Mucosa of descending colon (tissue), 3 donors: ENCODE measurements at places on chromosomes 5 and 9.

- no peak for DNase-seq
These were observed 5.8 kb downstream of the FAM219A start for GRCh38 chr9:34452568-34452967.

DNA sequence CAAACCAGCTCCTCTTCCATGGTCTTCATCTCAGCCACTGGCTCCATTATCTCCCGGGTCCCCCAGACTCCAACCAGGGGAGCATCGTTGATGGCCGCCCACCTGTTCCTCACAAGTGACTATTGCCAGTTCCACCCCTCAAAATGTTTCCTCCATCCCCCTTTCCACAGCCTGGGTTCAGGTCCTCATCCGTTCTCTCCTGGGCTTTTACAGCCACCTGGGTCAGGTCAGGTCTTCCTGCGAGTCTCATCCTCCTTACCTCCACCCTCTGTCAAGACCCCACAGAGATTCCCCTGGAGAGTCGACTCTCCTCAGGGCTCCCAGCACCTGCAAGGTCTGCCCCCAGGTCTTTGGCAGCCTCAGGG is 133.2 kb downstream of the PAX5 start:
- DNase-seq: no peak

- no peak for DNase-seq
These were observed 165.3 kb upstream of the GAS1 start for GRCh38 chr9:87112656-87113055.

DNA sequence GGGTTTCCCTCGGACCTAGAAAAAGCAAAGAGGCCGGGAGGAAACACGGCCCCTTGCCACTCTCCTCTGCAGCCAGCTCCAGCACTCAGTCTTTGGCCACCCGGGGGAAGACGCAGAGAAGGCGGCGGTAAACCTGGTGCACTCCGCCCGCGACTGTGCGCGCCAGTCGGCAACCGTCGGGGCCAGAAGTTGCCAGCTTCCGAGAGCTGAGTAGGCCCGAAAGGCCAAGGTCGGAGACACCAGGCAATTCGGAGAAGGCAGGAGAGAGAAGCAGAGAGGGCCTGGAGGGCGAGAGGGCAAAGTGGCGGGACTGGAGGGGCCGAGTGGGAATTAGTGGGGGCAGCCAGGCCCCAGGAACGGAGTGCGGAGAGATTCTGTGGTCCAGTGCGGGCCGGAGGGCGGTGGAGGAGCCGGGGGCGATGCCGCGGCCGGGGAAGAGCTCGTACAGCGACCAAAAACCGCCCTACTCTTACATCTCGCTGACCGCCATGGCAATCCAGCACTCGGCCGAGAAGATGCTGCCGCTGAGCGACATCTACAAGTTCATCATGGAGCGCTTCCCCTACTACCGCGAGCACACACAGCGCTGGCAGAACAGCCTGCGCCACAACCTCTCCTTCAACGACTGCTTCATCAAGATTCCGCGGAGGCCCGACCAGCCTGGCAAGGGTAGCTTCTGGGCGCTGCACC is at the start of gene FOXB2:
Gene FOXB2, plus strand, starts transcription at position 420 of the 690 bp plus-strand sequence. Its CDS starts 0 bp downstream, at position 420.
- no peak for DNase-seq

- DNase-seq: no peak
These were observed 49.1 kb downstream of the SUSD1 start for GRCh38 chr9:112125951-112126388.

GRCh38 chr5:174678107-174678506 is 46.3 kb upstream of the MSX2 start:
- no peak for DNase-seq

- DNase-seq: peak; percentile 47
These were observed 182.2 kb upstream of the ISL1 start for GRCh38 chr5:51201024-51201423.

DNA sequence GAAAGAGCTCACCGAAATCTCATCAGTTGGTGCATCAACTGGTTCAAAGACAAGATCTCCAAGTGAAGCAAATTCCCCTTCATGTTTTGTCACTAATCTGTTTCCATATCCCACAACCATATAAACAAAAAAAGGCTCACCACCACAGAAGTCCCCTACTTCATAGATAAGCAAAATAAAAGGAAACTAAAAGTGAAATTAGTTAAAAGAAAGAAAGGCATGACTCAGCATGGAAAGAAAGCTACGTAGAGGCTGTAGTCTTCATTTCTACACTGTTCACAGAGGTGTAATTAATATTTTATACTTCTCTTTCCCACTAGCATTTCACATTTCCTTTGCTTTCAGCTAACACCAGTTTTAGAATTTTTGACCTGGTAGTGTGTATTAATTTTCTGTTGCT is 208.0 kb downstream of the CYLC2 start:
- DNase-seq: no peak

- DNase-seq: no peak
These were observed 63.1 kb downstream of the GRAMD2B start for GRCh38 chr5:126486332-126486731.

- DNase-seq: no peak
These were observed 455.4 kb downstream of the EBF1 start for GRCh38 chr5:158644301-158644700.

GRCh38 chr9:20570756-20571155 is 51.5 kb downstream of the MLLT3 start:
- DNase-seq: no peak

DNA sequence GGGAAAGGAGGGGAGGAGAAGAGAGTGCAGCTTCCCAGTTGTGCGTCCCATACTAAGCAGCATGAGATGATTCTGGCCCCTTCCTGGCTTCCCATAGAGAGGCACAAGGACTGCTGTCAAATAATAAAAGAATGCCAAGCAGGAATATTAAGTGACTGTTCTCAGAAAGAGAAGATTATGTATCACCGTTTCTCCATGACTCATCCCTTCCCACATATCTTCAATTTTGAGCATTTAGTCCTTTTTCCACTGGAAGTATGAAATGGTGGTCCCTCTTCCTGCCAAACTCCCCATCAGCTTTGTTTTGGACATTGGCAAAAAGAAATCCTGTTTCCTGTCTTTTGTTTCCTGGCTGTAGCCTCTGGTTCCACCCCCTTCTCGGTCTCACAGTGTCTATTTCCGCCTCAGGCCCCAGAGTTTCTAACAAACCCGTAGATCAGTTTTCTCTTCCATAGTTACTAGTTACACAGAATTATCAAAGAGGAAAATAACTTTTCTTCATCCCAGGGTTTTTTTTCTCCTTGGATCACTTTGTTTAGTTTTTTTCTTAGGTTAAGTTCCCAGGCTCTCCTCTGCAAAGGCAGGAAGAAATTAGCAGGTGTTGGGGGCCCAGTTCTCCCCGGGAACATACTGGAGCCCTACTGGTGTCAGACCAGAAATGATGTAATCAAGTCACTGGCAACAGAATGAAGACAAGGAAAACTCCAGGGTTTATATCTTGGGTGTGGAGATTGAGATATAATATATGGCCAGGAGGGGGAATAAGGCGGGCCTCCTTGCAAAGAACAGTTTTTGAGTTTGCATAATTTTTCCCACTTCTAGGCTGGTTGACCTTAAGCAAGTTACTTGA is 26.4 kb upstream of the ARHGAP26 start:
- no peak for DNase-seq

- no peak for DNase-seq
These were observed 33.9 kb downstream of the HABP4 start for GRCh38 chr9:96483733-96484390.

DNA sequence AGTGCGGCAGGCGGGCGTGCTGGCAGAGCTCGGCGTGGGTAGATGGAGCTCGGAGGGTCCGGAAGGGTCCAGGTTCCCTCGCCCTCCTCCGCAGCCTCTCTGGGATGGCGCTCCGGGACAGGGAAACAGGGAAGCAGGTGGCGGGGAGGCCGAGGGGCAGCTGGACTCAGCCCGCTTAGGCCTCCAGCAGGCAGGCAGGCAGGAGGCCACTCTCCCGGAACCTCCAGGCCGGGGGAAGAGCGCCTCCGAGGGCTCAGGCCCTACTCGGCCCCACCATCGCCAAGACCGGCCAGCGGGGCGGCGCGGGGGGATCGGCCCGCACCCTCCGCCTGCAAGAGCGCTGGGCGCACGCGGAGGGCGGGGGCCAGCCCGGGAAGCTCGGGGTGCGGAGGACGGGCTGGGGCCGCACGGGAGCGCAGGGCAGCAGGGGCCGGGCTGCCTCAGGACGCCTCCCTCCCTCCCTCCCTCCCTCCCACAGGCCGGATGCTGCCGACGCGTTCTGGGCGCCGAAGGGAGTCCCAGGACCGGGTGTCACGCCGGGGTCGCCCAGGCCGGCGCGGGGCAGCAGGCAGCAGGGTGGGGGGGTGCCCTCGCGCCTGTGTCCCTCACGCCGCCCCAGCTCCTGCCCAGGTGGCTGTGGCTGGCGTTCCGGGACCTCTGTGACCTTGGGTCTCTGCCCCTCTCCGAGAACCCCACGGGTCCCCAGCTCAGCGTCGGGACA is 977 bp downstream of the MGAT4B start:
- peak; percentile 70 for DNase-seq

GRCh38 chr9:87276851-87277261 is 220.8 kb upstream of the DAPK1 start:
- DNase-seq: no peak

DNA sequence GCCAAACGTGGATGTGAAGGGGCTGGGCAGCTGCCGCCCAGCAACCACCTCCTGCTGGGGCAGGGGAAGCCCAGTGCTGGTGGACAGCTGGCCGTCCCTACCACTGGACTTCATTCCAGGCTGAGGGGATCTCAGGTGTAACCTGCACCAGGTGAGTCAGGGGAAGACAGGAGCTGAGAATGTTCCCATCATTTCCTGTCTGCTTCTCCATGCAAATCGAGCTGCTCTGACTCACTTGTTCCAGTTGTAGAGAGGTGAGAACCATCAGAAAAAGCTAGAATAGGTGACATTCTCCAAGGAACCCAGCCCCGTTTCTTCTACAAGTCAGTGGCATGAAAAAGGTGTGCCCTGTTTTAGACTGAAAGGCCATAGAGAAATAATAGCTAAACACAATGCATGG is 21.8 kb upstream of the BARX1 start:
- DNase-seq: no peak

- DNase-seq: no peak
These were observed 11.0 kb upstream of the SNCAIP start for GRCh38 chr5:122301016-122301415.

GRCh38 chr5:142179776-142180387 is 71.3 kb downstream of the NDFIP1 start:
- no peak for DNase-seq

- DNase-seq: no peak
These were observed 37.3 kb upstream of the HRH2 start for GRCh38 chr5:175620527-175620926.

- DNase-seq: no peak
These were observed 86.1 kb upstream of the NFIB start for GRCh38 chr9:14399756-14400657.

DNA sequence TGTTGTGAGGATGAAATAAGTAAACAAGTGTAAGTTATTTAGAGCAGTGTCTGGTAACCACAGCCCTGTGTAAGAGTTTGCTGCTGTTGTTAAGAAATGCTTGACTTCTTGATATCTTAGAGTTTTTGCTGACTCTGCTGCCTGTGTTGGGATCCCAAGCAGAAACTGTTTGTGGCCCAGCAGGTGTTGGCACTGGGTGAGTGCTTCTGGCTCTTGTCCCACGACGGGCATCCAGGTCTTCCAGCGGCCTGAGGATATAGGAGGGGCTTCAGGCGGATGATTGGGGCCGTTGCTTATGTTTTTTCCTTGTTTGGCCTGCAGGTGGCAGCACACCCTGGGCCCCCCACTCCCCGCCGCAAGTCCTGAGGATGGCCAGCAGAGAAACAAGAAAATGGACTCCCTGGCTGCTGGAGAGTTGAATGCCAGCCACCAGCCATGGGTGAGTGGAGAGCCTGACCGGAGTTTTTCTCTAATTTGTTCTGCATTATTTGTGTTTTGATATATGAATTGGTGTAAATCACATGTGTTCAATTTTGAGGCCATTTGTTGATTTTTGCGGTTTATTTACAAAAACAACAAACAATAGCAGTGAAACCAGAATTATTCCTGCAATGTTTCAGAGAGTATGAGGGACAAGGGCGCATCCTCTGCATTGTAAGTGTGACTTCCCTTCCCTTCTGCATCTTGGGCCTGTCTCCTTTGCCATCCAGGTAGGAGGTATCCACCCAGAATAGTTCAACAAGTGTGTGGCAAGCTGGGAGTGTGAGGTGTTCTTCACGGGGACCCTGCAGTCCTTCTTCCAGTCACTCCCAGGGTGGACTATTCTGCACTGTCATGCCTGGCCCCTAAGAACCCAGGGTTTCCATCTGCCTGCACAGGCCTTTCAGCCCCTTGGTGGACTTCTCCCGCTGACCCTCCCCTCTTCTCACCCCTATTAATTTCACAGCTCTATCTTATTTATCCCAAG is 50.3 kb downstream of the SLC22A5 start:
- DNase-seq: peak; percentile 84

DNA sequence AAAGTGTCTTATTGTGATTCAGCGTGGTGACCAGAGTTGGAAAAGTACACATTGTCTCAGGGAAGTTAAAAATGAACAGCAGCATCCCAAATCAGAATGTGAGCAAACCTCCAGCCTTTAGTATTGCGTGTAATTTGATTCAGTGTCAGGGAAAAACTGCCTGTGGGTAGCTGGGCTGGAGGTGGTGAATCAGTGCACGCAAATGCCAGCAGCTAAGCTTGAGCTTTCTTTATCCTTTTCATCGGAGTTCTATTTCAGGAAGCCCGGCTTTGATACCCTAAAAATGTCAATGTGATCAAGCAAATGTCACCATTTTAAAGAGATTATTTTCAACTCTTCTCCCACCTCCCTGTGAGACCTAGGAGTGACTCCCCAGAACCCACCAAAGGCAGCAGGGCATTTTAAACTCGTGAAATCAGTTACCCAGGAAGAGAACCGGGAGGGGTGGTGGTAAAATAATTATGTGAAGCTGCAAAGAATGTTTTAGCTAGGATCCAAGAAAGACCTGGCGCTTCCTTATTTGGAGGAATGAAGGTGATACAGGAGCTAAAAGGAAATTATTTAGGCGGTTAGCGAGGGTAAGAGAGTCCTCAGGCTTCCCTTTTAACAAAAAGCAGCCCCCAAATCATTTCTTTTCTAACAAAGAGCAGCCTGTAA is 25.7 kb upstream of the C5orf47 start:
- DNase-seq: no peak

- no peak for DNase-seq
These were observed 49.5 kb downstream of the COL5A1 start for GRCh38 chr9:134690946-134691694.

GRCh38 chr5:10310066-10310779 is 2.5 kb upstream of the CMBL start:
- peak; percentile 61 for DNase-seq
